Cortex of kidney (tissue), 1 donor: ENCODE measurements at places on chromosomes 2 and 18.

DNA sequence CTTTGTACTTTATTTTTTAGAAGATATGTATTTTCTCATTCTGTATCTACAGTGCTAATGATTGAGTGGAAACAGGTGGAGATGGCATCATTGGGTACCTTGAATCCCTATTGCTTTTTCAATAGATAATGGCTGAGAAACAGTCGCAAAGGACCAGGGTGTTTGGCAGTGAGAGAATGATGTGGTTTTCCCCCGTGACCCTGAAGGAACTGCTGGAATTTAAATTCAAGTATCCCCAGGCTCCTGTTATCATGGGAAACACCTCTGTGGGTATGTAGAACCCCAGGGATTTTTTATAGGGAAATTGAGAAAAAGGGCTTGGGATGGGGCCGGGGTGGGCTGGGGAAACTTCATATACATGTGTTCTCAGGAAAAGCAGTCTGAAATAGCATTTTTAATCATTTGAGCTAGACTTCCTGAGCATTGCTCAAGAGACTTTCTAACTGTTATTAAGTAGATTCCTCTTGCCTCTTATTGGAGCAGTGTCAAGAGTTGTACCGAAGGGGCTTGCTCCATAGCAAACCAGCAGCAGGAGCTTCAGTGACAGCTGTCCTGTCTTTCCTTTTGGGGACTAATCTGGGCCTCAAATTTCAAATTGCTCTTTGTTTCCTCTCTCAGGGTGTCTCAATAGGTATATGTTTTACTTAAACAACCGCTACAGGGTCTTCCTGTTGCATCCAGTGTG, 18.9 kb downstream of the AOX1 start:
- DNase-seq = no peak

- DNase-seq = no peak
Measured at GRCh38 chr2:225272173-225272572, 127.3 kb upstream of the NYAP2 start.

GRCh38 chr18:13502585-13502984, 223.8 kb downstream of the FAM210A start:
- no peak for DNase-seq

GRCh38 chr2:129347486-129348217, 631.8 kb upstream of the RAB6C start:
- DNase-seq = no peak

DNA sequence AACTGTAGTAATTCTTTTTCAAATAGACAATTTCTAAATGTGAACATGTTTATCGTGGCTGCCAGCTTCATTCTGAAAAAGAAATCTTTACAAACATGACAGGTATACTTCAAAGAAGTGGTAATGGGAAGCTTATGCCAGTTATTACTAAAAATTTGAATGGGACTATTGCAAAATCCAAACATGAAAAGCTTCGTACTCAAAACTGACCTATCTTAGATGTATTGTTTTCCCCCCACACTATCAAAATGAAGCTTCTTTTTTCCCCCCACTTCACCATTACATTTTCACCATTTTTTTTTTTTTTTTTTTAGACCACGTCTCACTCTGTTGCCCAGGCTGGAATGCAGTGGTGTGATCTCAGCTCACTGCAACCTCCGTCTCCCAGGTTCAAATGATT, 50.4 kb upstream of the SERTAD2 start:
- no peak for DNase-seq

GRCh38 chr2:125959047-125959446, 696.9 kb upstream of the GYPC start:
- no peak for DNase-seq

DNA sequence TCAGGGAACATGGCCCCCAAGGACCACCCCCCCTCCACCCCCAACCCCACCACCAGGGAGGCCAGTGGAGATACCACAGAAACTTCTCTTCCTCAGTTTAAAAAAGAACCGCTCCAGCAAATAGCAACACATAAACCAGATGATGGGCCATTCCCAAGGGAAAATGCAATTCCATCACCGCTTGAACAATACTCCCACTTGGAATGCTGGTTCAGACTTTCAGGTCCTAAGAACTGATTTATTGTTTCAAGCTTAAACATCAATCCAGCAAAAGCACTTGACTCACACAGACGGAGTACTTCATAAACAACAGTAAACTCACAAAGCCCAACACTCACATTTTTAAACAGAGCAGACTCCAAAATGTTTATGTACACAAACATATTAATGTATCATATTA, 6.9 kb downstream of the HDAC4 start:
- no peak for DNase-seq

DNA sequence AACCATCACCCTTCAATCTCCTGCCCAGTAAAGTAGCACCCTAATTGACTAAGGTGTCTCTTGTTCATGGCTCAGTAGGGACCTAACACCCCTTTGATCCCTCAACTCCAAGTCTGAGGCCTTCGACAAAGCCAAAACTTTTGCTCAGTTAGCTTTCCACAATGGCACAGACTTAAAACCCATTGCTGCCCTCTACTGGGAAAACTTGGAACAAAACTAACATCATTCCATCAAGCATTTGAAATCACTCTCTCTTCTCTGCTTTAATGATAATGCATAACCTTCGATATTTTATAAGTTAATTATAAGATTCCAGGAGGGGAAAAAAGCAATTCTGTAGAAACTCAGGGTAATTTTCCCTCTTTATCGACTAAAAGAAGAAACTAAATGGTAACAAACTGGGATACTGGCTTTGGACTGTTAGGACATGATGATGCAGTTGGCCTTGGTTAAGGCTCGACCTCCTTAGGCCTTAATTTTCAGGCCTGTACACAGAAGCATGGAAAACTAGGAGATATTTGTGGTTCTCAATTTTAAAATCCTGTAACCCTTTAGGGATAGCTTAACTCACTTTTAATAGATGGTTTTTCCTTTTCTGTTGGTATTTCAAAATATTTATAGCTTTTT, 127.8 kb downstream of the STK39 start:
- DNase-seq = no peak

DNA sequence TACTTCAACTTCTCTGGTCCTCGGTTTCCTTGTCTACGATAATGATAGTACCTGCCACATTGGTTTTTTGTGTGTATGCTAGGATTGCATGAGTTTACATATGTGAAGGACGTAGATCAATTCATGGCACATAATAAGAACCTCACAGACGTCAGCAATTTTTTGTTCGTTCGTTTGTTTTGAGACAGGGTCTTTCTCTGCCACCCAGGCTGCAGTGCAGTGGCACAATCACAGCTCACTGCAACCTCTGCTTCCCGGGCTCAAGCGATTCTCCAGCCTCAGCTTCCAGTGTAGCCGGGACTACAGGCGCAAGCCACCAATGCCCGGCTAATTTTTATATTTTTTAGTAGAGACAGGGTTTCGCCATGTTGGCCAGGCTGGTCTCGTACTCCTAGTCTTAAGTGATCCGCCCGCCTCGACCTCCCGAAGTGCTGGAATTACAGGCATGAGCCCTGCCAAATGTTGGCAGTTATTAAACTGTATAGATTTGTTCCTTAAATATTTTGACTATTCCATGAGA, 756 bp upstream of the SLC35F5 start:
- DNase-seq = no peak

GRCh38 chr2:23625726-23626125, 240.7 kb downstream of the KLHL29 start:
- DNase-seq = no peak

DNA sequence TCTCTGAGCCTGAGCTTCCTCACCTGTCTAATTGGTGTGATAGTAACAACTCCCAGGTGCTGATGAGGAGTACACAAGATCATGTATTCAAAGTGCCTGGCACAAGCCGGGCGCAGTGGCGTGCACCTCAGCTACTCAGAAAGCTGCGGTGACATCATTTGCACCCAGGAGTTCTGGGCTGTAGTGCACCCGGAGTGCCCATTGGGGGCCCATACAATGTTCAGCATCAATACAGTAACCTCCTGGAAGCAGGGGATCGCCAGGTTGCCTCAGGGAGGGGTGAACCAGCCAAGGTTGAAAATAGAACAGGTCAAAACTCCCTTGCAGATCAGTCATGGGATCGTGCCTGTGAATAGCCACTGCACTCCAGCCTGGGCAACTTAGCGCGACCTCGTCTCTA, 11.2 kb upstream of the C1QL2 start:
- DNase-seq = no peak

- no peak for DNase-seq
Measured at GRCh38 chr18:31042406-31043181, at the start of gene DSC3. TSS of gene DSC3 (minus strand) at chr18:31042742. CDS start at chr18:31042660, 82 bp downstream.

- no peak for DNase-seq
Measured at GRCh38 chr2:85057226-85057962, 75.8 kb upstream of the TCF7L1 start.

GRCh38 chr2:64524604-64525316, 632 bp downstream of the AFTPH start:
- DNase-seq = no peak

DNA sequence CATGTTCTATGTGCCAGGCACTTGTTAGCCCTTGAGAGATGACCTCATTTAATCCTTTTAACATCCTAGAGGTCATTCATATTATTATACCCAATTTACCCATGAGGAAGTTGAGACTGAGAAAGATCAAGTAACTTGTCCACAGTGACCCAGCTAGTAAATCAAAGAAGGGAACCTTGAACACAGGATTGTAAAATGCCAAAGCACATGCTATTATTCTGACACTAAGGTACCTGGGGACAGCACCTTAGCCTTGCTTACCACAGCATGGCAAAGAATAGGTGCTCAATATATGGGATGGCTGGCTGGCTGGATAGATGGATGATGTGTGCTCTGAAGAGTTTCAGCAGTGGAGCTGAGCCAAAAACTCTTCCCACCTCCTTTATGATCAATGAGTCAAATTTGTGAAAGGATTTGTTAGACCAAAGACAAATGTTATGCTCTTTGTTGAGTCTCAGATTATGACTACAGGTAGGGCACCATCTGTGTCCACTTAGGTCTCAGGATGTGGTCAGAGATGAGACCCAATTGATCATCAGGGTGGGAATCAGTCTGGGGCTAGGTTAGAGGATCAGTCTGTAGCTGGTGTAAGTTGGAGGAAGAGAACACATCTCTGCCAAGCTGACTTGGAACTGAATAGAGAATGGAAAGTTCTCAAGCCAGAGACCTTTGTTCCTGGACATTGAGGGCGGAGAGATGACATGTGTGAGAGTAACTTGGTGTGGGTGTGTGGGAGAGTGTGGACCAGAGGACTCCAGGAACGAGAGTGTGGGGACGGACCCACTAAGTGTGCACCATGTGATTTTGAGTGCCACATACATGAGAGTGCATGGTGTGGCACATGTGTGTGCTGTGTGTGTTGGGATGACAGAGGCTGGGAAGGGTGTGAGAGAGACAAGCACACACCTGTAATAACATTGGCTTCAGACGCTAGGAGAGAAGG, 16.3 kb upstream of the PKDCC start:
- no peak for DNase-seq

GRCh38 chr2:38265461-38265860, 111.6 kb downstream of the ATL2 start:
- DNase-seq = no peak

- DNase-seq = no peak
Measured at GRCh38 chr2:47359375-47359868, 43.5 kb upstream of the MSH2 start.

GRCh38 chr18:9869715-9870430, 15.9 kb upstream of the TXNDC2 start:
- DNase-seq = no peak

GRCh38 chr2:103496850-103497249, 735.0 kb downstream of the TMEM182 start:
- DNase-seq = no peak

DNA sequence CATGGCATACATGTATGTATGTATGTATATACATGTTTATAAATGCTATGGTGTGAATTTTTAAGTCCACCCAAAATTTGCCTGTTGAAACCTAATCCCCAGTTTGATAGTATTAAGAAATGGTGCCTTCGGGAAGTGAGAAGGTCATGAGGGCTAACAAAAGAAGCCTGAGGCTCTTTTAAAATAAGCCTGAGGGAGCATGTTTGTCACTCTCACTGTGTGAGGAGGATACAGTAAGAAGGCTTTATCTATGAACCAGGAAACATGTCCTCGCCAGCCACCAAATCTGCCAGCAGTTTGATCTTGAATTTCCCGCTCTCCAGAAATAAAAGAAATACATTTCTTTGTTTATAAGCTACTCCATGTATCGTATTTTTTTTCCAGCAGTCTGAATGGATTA, 163.0 kb upstream of the LINC00305 start:
- no peak for DNase-seq

- no peak for DNase-seq
Measured at GRCh38 chr2:147542351-147542750, 302.5 kb upstream of the ACVR2A start.

DNA sequence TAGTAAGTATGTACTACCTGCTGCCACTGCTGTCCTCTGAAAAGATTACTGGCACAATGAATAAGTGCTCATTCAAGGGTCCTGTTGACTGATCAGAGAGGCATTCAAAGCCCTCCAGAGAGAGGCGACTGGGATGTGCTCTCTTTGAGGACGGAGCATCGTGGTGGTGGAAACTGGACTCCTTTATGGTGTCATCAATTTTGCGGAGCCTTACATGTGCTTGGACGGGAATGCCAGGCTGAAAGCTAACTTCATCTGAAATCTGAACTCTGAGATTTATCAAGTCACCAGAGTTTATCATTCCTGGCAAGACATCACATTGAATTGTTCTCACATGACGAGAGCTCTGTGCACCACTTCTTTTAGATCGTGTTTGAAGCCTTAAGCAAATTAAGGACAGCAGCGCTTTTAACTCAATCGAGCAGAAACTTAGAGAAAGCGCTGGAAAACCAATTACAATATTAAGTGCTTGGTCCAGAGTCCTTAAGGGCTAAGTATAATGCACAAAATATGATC, 138.3 kb downstream of the NCK2 start:
- DNase-seq = no peak

- no peak for DNase-seq
Measured at GRCh38 chr2:183079139-183079775, 710 bp downstream of the DUSP19 start.

DNA sequence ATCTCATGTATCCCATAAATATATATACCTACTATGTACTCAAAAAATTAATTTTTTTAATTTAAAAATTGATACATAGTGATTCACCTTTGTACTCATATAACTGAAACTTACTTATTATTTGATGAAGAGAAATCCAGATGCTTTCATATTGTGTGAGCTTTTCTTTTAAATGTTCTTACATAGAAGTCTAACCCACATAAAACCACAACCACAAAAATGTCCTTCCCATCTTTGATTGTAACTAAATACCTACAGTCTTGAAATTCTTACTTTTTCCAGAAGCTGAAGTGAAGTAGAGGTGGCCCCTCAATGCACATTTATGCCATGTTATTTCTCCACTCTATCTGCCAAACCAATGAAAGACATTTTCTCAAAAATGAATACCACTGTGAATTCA, 117.9 kb upstream of the COL5A2 start:
- no peak for DNase-seq

- no peak for DNase-seq
Measured at GRCh38 chr2:55025082-55025481, 25.2 kb downstream of the RTN4 start.
